ENCODE measurements at places on chromosomes 6 and 20.
A peak's percentile ranks its signal among the peaks of the same experiment; 100 is the strongest.

DNA sequence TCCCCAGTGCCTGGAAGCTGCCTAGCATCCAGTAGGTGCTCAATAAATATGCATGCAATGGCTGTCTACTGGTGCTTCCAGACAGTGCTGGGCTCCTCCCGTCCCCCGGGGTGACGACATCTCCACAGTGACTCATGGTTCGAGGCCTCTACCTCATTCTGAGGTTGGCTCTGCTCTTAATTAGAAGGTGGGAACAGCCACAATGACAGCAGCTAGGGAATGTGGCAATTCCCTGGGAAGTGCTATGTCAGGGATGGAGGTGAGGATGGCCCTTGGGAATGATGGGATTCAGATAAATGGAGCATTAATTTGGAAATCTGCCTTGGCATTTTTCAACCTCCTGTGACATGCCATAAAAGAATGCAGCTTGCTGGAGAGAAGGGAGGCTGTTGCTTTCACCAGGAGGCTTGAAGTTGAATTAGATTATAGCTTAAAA lies 43.5 kb upstream of the NFATC2 start:
- no peak for DNase-seq

DNA sequence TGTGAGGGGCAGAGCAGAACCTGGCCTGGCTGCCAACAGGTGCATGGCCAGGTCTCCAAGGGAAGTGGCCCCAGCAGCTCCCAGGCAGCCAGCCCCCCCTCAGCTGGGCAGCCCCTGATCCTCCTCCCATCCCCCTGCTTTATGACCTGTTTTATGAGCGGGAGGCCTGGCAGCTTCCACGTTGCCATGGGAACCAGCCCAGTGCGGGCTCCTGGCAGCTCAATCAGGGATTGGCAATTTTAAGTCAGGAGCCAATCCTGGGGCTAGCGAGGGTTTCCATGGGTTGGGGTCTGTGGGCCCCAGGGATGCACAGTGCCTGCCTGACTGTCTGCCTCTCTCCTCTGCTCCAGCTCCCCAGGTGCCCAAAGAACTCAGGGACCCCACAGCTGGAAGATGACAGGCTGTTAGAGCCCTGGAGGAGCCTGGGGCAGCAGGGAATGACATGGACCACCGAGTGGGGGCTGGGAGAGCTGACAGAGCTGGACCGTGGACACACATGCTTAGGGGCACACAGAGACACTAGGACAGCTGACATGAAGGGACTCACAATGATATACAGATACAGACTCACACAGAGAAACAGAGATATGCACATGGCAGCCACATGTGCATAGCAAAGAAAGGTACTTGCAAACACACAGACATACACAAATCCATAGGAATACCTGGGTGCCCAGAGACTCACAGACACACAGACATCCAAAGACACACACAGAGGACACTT lies 56.5 kb upstream of the SIRPA start:
- DNase-seq: no peak

- DNase-seq: no peak
These were observed 76.7 kb upstream of the IYD start for GRCh38 chr6:150291968-150292710.

- DNase-seq: no peak
These were observed 11.6 kb downstream of the RPP21 start for GRCh38 chr6:30356536-30356935.

DNA sequence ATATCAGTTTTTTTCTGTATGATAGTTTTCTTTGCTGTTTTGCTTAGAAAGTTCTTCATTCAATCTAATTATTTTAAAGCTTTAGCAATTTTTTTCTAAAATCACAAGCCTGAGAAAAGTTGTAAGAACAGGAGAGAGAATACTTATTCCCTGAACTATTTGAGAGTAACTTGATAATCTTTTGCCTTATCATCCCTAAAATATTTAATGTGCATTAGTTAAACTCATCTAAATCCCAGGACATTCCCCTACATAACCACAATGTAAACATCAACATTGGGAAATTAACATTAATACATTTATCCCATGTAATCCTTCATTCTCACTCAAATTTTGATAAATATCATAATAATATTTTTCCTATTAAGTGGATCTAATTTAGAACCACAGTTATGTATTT lies 241.8 kb downstream of the CD109 start:
- no peak for DNase-seq

GRCh38 chr20:8470156-8470555 lies 338.1 kb downstream of the PLCB1 start:
- no peak for DNase-seq

DNA sequence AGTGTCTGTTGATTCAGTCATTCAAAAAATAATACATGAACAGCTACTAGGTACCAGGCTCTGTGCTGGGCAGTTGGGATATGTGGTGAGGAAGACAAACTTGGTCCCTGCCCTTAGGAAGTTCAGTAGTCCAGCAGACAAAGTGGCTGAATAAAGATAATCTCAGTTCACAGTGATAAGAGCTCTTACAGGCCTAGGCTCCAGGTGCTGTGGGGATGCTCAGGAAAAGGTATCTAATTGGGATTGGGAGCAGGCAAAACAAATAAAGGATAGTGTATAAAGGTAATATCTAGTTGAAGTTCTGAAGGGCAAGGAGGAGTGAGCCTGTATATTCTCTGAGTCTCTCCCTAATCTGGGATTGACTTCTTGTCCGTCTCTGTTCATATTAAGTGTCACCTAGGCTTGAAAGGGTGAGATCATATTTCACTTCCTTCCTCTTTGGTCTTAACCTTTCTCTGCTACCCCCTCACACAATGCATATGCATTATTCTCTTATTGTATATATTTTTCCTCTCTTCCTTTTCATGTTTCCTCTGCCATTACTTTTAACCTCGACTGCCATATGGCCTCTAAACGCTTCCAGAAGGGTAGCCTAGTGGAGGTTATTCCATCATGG lies 13.5 kb downstream of the PTPN1 start:
- peak; percentile 21 for DNase-seq

DNA sequence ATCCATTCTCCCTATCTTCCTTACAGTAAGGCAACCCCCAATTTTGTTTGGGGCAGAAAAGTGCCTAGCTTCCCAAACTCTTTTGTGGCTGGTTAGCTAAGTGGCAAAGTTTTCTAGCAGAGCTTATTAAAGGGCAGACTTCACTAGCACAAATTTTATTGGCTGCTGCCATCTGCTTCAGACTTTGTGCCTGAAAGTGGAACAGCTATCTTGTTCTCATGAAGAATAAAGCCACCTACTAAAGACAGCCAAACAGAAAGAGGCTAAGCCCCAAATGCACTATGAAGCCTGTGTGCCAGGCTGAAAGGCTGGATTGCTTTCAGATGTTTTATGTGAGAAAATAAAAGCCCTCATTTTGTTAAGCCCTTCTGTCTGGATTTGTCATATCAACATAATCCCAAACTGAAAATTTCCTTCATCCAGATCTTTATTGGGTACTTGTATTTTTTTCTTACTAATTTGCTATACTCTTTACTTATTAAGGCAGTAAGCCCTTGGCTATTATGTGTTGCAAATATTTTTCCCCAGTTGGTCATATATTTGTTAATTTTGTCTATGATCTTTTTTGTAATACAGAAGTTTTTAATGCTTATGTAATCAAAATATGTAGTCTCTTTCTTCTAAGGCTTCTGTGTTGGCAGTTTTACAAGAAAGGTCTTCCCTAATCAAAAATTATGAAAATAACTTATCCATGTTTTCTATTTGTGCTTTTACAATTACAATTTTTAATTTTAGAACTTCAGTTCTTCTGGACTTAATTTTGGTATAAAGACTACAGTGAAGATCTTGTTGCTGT lies 191.1 kb downstream of the TASP1 start:
- DNase-seq: no peak

- DNase-seq: no peak
These were observed 39.4 kb downstream of the ITCH start for GRCh38 chr20:34402461-34402860.

DNA sequence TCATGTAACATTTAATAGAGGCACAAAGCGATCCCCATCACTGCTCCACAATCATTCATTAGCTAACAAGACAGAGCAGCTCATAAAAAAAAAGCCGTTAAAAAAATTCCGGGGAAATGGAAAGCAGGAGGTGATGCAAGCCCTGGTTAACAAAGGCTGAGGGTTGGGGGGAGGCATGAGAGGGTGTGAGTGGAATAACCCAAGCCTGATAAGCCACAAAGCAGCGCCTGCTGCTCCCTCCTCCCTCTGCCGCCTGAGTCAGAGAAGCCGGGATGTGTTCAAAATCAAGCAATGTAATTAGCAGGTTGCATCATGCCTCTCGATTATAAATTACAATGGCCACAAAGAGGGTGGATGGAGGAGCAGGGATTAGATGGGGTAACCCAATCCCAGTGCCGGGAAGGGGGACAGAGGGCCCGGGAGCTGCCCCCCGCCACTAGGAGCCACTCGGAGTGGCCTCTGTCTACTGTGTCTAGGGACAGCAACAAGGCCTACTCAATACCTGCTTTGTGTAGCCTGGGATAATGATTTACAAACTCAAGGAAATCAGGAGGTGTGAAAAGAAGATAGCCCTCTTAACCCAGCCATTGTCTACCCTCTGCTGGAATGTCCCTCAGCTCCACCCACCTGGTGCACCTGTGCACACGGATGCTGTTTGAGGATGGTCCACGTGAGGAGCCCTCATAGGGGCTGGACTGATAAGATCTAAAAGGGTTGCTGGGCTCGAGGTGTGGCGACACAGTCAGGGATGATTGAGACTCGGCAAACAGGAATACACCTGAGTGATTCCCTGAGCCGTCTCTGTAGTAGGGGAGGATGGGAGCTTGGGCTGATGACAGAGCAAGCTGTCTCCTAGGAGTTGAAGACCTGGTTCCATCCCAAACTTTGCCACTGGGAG lies 156.9 kb downstream of the VEGFA start:
- peak; percentile 89 for DNase-seq

DNA sequence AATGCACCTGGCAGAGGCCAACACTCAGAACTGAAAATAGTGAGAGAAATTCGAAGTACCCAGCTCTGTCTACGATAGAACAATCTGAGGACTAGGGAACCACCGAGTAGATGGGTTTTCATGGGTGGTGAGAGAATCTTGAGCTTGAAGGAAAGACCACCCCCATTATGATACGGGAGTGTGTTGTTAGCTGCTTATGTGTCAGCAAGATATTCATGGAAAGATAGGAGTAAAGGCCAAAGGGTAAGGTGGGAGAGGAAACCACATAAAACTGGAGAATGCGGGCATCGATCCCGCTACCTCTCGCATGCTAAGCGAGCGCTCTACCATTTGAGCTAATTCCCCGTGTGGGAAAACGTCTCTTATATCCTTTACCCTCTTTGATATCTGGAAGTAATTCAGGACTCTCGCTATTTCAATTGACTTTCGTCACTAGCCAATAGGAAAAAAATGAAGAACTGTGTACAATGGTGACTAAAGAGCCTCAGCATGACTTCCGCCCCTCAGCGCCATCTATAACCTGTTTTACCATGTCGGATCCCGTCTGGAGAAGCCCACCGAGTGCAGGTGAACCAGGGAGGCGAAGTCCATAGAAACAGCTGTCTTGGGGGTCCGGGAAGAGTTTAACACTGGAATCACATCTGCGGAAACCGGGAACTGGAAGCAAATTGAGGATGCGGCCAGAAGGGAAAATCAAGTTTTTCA lies 25.0 kb upstream of the ABT1 start:
- peak; percentile 77 for DNase-seq

GRCh38 chr6:2900821-2901644 lies 2.1 kb downstream of the SERPINB9 start:
- DNase-seq: no peak

DNA sequence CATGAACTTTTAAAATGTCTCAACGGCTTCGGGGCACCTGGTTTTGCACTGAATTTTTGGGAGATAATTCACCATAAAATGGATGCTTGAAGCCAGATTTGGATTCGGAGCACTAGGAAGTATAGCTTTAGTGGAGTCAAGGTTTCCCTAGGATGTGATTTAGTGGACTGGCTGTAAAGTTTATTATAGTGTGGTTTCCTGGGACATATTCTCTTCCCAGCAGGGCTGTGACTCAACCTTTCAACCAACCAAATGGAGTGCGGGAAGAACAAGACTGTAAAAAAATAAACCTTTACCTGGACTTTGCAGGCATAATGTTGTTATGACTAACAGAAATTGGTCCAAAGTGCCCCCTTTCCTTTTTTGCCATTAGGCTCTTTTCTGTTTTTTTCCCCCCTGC lies 327.4 kb upstream of the MAN1A1 start:
- DNase-seq: no peak

- no peak for DNase-seq
These were observed 12.2 kb upstream of the BAK1 start for GRCh38 chr6:33592280-33592594.

- no peak for DNase-seq
These were observed 436.2 kb upstream of the SOX4 start for GRCh38 chr6:21157186-21157929.

DNA sequence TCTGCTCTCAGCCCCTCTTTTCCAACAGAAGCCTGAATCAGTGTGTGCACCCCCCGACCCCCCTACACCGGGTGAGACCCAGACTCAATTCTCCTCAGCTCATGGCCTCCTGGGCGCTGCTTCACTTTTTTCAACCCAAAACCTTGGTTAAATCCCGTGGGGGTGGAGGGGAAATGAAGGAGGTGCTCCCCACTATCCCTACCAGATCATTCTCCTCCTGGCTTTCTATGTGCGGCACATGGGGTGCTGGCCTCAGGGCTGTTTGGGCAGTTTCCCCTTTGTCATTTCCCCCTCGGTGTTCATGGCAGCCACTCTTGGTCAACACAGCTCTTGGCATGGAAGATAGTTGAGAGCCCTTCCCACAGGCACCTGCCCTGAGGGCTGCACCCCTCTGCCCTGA lies 4.6 kb downstream of the CST4 start:
- DNase-seq: no peak

DNA sequence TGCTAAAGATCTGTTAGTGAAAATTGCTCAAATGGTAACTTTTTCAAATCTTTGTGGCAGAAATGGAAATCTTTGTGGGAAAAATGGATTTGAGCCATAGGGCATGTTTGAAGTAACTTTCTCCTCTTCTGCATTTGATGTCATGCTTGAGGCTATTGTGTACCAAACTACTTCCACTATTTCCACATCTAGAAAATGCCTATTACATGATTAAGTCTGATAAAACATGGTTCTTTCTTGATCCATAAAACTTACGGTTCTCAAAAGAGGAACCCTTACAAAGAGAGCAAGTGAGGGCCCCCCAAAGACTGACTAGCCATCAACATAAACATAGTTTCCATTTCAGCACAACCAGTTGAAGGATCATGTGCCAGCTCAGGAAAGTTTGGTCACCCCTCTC lies 150.6 kb downstream of the NFATC2 start:
- no peak for DNase-seq

DNA sequence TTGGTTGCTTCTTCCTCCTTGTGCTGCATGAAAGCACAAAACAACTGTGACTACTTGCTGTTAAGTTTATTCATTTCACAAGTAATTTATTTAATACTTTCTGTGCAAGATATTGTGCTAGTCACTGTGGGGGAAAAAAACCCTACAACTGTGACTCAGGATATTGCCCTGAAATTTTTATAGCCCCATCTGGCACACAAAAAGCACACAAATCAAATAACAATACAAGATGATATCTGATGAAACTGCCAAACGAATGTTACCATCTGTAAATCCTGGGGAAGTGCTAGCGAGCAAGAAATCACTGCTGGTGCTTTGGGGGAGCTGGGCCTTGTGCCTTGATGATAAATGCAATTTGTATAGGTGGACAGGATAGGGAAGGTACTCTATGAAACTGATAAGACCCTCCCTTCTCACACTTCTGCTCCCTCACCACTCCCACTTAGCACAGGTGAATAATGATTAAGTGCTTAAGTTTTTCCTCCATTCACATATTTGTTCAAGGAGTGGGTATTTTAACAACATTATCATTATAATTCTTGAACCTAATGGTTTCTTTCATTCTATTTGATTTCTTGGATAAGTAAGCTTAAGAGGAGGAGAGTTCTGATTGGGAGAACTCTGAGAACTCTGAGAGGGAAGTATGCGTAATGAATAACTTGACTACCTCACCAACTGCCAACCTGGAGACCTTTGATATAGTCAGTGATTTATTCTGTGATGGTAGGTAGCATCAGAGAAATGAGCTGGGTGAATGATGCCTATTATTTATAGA lies 115.3 kb downstream of the RTN4IP1 start:
- no peak for DNase-seq
